ENCODE measurements at places on chromosomes 7 and 10.

GRCh38 chr7:977326-978048 is 2.1 kb upstream of the COX19 start:
- no peak for DNase-seq

GRCh38 chr7:31783221-31783620 is 96.2 kb downstream of the PPP1R17 start:
- DNase-seq: no peak

- no peak for DNase-seq
Observed at GRCh38 chr7:133135451-133135850, 53.6 kb upstream of the CHCHD3 start.

DNA sequence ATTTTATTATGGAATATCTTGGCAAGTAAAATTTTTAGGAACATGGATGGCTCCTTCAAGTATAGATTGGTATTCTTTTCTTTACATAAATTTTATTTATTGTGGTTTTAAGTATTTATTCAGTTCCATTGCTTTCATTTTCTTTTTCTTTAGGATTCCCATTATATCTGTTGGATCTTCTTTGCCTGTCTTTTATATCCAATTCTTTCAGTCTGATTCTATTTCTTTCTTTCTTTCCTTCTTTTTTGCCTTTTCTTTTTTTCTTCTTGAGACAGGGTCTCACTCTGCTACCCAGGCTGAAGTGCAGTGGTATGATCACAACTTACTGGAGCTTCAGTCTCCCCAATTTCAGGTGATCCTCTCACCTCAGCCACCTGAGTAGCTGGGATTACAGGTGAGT is 74.2 kb upstream of the GLI3 start:
- no peak for DNase-seq

DNA sequence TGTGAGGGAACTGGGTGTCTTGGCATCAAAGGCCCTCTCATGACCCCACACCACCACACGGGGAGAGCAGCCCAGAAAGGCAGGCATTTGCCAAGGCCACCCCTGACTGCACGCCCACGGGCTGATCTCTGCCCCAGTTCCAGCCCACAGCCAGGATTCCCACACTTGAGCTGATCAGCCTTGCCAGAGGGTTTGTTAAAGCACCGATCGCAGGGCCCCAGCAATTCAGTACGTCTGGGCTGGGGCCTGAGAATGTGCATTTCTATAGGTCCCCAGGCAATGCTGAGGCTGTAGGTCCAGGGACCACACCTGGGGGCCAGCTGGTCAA is 103.9 kb downstream of the TNS3 start:
- DNase-seq: no peak

GRCh38 chr7:20064974-20065862 is 152.0 kb downstream of the MACC1 start:
- no peak for DNase-seq

- peak; percentile 50 for DNase-seq
Observed at GRCh38 chr10:25059990-25060389, 43.6 kb downstream of the THNSL1 start.

DNA sequence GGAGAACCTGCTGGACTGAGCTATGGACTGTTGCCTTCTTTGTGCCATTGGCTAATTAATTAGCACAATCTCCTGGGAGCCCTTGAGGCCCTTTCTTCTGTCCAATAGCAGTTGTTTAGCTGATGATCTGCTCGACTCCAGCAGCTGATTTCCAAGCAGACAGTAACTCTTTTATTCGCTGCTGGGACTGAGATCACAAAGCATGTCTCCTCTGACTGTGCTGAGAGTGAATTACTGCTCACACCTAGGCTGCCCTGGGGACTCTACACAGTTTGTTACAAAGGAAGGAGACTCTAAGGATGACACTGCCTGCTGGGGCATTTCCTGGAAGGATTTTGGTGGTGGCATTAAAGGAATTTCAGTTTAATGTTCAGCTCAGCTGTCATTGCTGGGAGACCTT is 31.4 kb downstream of the CASP7 start:
- DNase-seq: no peak

DNA sequence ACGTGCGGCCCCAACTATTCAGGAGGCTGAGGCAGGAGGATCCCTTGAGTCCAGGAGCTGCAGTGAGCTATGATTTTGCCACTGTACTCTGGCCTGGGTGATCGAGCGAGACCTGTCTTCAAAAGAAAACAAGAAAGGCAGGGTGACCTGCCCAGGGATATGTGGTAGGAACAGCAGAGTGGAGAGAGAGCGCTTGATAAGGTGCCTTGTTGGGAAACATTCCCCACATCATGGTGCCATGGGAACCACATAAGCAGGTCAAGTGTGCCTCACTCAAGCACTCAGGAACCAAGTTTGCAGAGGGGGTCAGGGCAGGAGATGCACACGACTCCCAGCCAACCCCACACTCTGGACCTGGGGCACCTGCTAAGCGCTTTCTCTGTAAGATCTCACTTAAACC is 37.3 kb downstream of the PVRIG start:
- no peak for DNase-seq

DNA sequence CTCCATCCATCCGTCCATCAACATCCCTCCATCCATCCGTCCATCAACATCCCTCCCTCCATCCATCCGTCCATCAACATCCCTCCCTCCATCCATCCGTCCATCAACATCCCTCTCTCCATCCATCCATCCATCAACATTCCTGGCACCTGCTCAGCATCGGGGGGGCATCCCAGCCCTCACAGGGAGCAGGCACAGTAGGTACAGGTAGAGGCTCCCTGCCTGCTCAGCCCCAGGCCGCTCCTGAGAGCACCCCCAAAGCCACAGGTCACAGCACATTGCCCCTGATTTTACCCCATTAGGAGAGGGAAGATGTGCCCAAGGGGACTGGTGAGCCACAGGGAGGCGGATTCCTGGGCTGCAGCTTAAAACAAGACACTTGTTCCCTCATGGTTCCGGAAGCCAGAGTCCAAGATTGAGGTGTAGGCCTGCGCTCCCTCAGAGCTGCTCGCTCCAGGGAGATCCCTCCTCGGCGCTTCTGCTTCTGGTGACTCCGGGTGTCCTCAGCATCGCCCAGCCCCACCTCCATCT is 21.1 kb upstream of the CFAP46 start:
- no peak for DNase-seq

- DNase-seq: no peak
Observed at GRCh38 chr10:120666308-120666707, 184.9 kb upstream of the WDR11 start.

- no peak for DNase-seq
Observed at GRCh38 chr7:66747881-66748511, 7.5 kb downstream of the RABGEF1 start.

- DNase-seq: no peak
Observed at GRCh38 chr7:5797716-5798115, 16.3 kb upstream of the RNF216 start.

- DNase-seq: no peak
Observed at GRCh38 chr10:132955479-132955878, 13.1 kb upstream of the CFAP46 start.

GRCh38 chr7:79064187-79064823 is 389.2 kb downstream of the MAGI2 start:
- no peak for DNase-seq

- DNase-seq: no peak
Observed at GRCh38 chr7:4249241-4249640, 432.9 kb upstream of the FOXK1 start.

GRCh38 chr7:100071018-100071723 is 10.4 kb downstream of the ZNF3 start:
- no peak for DNase-seq

GRCh38 chr10:60498985-60499384 is 109.3 kb upstream of the ANK3 start:
- no peak for DNase-seq

- no peak for DNase-seq
Observed at GRCh38 chr10:12834721-12835120, 166.8 kb downstream of the CCDC3 start.

GRCh38 chr10:24908793-24909423 is 43.5 kb downstream of the PRTFDC1 start:
- peak; percentile 55 for DNase-seq

DNA sequence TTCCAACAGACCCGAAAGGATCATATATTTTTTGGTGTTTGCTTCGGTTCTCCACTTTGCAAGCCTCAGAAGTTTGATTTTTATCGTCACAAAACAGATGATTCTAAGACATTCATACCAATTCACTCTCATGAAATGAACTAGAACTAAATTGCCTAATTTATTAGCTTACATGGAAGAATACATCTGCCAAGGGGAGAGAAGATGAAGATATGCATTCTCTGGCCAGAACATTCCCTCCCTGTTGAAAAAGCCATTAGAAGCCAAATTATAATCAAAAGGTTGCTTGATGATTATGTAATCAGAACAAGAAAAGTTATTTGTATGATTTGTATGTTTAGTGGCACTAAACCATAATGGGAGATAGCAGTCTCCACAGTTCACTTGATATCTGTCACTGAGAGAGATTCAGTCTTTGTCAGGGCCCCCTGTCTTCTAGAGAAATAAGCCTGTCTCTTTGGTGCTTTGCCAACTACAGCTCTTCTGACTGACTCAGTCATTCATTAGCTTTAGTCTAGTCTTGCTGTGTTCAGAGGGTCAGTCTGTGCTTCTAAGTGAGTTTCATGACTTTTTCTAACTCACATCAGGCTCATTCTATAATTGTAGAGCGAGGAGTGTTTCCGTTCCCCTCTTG is 95.3 kb upstream of the GNAI1 start:
- no peak for DNase-seq

- DNase-seq: no peak
Observed at GRCh38 chr7:154512121-154512833, 460.1 kb downstream of the DPP6 start.

- DNase-seq: no peak
Observed at GRCh38 chr10:85510682-85511081, 855.9 kb downstream of the GRID1 start.

DNA sequence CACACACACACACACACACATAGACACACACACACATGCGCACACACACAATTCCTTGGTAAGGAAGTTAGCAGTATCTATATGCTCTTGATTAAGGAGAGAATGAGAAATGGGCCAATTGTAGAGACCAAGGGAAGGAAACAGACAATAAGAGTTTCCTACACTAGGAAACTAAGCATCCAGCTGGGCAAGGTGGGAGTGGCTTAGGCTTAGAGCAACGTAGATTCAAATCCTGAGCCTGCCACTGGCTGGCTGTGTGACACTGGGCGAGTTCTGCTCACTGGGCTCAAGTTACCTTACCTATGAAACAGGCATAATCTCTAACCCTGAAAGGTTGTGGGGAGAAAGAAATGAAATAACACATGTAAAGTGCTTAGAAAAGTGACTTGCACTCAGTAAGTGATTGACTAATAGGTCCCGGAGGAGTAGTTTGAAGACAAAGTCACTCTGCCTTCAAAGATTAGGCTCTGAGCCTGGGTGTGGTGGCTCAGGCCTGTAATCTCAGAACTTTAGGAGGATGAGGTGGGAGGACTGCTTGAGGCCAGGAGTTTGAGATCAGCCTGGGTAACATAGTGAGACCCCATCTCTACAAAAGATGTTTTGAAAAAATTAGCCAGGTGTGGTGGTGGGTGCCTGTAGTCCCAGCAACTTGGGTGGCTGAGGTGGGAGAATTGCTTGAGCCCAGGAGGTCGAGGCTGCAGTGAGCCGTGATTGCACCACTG is 701.4 kb downstream of the PARD3 start:
- peak; percentile 53 for DNase-seq

DNA sequence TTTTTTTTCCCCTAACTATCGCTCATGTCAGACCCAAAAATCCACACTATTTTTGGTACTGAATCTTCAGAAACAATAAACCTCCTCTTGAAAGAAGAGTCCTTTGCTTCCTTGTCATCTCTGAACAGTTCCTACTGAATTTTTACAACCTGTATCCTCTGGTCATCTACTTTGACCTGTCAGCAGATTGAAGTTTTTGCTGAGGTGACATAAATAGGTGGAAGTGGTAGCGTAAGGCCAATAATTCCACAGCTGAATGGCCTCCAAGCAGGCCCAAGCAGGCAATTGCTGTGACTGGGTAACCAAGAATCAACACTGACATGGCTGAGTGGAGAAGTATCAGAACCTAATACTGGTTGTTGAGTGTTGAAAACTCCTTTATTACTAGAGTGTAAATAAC is 117.4 kb upstream of the MAGI2 start:
- no peak for DNase-seq

- no peak for DNase-seq
Observed at GRCh38 chr7:70728872-70729552, 402.9 kb upstream of the GALNT17 start.

GRCh38 chr10:116237970-116238369 is 35.0 kb downstream of the GFRA1 start:
- no peak for DNase-seq

- no peak for DNase-seq
Observed at GRCh38 chr10:45063591-45064231, 63.0 kb downstream of the ZNF22 start.

DNA sequence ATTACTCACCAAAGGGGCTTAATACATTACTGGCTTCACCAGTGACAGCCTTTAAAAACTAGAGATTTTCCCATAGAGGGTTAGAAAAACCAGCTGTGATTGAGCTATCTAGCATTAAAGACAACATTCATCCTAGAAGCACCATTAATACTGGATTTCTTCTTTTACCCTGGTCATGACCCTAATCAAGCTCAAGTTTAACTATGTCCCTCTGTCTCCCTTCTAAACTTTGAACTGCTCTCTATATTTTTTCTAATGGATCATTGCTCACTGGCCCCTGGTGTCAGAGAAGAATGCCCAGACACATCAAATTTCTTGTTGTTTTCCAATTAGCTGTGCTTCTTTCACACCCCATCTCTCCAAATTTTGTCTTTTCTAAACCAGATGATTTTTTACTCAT is 1101.3 kb downstream of the XPNPEP1 start:
- DNase-seq: no peak

- no peak for DNase-seq
Observed at GRCh38 chr7:378551-379455, 88.8 kb downstream of the FOXL3 start.

DNA sequence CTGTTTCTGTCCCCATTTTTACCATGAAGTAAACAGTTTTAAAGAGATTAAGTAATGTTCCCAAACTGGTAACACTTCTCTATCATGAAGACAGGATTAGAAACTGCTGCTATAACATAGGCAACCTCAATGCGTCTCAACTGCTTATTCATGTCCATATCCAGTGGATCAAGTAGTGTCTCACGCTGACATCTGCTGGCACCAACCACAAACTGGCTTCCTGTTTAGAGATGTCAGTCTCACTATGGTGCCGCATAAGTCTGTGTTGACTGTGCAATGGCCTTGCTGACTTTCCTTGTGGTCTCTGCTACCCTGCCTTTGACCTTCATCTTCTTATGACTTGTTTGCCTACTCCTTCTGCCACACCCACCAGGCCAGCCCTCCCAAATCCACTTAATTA is 369.6 kb upstream of the DPP6 start:
- no peak for DNase-seq

DNA sequence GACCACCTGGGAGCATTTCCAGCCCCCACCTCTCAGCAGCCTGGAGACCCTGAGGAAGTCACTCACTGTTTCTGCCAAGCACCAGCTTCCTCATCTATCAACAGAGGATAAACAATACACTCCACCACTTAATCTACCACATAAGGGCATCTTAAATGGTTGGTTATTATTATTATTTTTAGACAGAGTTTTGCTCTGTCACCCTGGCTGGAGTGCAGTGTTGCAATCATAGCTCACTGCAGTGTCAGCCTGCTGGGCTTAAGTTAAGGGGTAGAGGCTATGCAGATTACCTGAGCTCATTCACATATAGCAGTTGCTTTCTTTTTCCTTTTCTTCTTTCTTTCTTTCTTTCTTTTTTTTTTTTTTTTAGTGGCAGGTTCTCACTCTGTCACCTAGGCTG is 59.5 kb upstream of the ELN start:
- no peak for DNase-seq

GRCh38 chr10:47306387-47307210 is 6.6 kb downstream of the GDF10 start:
- no peak for DNase-seq

GRCh38 chr10:112969542-112969941 is 19.5 kb downstream of the TCF7L2 start:
- no peak for DNase-seq

GRCh38 chr10:64430690-64431323 is 909.6 kb downstream of the REEP3 start:
- DNase-seq: peak; percentile 12
